ENCODE measurements at places on chromosomes 7 and 10. TPM values are rescaled to one million over a fixed set of nuclear protein-coding genes. Genes with fewer than 3 reads are reported as not detected.

- no peak for DNase-seq
Observed at GRCh38 chr10:63373176-63373575, 92.6 kb downstream of the JMJD1C start.

GRCh38 chr7:47480576-47481538 lies 101.1 kb downstream of the TNS3 start:
- DNase-seq: no peak

DNA sequence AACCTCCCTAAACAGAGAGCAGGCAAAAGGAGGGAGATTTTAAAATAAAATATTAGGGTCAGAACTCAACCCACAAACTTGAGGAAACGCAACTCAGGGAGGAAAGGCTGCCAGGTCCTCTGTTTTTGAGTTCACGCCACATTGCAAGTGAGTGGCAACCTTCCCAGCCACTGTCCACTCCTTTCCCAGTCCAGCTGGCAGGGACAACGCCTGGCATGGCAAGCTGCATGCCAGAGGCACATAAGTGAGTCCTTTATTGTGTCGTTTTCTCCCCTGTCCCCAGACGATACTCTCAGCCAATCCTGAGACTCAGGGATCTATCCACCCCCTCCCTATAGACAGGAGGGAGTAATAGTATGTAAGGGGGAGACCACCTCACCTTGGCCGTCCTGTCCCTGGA lies 22.4 kb downstream of the FBXW4 start:
- no peak for DNase-seq

The PON1 gene
- not detected for total RNA-seq

The NEUROG3 gene
- total RNA-seq: not detected
